SK-N-MC (cell line): ENCODE measurements at places on chromosomes 3 and 15.

GRCh38 chr3:144106970-144107369 is 135.3 kb downstream of the DIPK2A start:
- DNase-seq = no peak

- DNase-seq = no peak
Measured at GRCh38 chr15:48940508-48940907, 23.2 kb downstream of the SHC4 start.

DNA sequence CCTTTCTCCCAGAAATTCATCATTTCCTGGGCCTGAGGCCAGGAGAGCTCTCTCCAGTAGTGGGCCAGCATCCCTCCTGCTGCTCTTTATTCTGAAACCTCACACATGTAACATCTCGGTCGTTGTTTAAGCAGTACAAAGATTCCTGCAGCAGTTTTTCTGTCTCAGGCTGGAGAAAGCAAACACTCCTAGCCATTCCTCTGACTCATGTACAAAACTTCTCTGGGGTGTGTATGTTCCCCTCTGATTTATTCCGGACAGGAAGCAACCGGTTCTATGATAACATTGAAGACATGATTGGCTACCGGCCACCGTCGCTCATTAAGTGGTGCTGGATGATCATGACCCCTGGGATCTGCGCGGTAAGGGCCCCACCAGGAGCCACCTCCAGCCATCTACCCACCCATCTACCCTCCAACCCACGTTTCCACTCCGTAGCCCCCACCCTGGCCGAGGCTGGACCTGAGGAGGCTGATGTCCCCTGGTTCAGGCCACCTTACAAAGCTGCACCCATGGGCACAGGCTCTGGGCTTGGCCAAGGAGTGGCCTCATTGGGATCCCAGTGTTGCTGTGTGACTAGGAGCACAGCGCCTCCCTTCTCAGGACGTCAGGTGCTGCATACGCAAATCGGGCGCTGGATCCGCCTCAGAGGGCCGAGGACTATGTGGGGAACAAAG is 58.6 kb upstream of the SLC6A1 start:
- no peak for DNase-seq

- no peak for DNase-seq
Measured at GRCh38 chr3:9761919-9762318, 7.8 kb downstream of the CAMK1 start.

DNA sequence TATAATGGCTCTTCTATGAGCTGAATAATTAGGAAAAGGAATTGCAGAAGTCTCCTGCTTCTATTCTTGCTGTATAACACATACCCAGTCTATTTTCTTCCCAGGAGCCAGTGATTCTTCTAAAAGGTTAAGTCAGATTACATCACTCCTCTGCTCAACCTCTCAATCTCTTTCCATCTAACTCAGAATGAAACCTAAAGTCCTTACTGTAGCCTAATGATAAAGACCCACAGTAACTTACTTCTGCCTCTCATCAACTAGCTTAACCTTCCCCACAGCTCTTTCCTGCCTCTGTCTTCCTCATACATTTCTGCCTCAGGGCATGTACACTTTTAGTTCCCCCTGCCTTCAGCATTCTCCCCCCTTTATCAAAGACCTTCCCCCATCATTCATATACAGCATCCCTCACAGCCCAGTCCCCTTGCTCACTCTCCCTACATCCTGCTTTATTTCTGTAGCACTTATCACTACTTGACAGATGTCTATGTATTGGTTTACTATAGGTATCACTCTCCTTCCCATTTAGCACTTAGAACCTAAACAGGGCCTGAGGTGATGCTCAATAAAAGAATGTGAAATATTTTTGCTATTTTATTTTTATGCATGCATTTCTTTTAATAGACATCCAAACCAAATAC is 28.5 kb upstream of the CMTM6 start:
- no peak for DNase-seq

- no peak for DNase-seq
Measured at GRCh38 chr3:14145236-14145635, 20.4 kb downstream of the TMEM43 start.

DNA sequence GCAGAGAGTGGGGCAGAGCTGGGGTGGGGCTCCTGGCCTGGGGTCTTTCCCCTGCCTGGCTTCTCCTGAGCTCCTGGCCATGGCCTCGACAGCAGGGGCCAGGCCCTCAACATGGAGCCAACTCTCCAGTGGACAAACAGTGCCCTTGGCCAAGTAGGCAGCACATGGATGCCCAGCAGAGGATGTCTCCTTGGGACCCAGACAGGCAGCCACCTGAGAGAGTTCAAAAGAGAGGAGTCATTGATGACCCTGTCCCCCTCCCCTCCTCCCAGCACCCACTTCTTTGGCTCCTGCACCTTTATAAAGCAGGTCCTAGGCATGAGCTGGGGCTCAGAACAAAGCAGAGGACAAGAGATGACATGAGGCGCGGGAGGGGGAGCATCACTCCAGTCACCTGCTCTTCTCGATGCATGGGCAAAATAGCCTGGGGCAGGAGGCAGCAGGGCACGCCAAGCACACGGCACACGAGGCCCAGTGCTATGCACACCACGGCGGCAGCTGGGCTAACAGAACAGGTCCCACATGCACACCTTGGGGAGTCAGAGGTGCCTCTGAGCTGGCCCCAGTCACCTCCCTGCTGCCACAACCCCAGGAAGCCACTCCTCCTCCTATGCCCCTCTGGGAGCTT is 27.4 kb downstream of the SHISA5 start:
- DNase-seq = no peak

- DNase-seq = no peak
Measured at GRCh38 chr15:100900136-100900794, 18.9 kb upstream of the LRRK1 start.

DNA sequence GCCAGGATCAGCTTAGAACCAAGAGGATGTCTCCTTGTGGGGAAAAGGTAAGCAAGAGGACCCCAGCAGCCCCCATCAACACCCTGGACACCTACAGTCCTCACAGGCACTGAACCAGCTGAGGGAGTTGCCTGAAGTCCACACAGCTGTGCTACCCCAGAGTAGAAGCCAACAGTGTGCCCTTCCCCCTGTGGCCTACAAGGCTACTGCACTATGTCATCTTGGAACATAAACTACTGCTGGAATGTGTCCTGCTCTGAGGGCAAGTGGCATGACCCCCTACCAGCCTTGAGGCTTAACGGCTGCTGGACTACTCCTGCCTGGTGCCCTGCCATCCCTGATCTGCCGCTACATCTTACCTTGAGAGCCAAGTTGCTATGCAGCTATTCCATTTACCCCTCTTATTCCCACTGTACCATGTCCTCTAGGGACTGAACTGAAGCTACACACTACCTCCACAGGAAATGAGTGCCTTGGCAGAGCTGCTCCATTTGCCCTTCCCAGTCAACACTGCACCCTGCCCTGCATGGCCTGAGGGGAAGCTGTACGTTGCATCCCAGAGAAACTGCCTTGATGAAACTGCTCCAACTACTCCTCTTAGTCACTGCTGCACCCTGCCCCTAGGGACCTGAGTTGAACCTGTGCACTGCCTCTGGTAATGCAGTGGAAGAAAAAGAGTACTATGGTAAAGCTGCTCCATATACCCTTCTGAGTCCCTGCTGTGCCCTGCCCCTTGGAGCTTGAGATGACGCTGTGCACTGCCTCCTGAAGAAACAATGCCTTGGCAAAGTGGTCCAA is 40.2 kb upstream of the ATP13A5 start:
- DNase-seq = no peak

DNA sequence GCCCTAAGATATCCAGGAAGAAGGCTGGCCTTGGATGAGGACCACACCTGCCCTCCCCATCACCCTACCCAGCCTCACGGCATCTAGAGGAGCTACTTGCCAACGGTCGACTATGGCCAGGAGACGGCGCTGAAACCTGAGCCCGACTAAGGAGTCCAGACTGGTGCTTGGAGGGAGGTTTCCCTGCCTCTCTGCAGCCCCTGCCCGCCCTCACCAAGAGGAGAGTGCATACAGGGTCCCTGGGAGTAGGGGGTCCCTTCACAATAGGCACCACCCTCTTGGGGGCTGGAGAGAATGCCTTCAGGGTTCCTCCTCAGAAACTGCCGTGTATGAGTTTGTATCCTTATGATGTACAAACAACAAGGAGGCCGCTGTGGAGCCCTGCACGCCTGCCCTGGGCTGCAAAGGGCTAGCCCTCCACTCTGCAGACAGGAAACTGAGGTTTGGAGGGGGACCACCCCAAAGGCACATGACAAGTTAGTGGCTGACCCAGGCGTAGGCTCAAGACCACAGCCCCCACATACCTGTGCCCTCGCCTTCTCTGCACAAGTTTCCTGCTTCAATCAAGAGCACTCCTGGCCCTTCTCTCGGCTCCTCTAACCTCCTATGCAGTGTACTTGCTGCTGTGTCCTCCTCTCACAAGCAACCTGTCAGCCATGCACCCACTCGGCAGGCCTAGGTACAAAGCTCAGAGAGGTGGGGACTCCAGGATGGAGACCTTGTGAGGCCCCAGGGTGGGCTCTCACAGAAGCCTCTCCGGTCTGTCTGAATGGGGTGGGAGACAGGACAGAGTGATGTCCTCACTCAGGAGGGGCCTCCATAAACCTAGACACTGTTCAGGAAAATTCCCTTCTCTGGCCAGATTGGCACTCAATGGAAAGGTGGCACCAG is 7.4 kb downstream of the KLF15 start:
- no peak for DNase-seq

GRCh38 chr15:98779463-98780071 is 131.2 kb downstream of the IGF1R start:
- no peak for DNase-seq
